Cardiac muscle cell (in vitro differentiated cells and primary cell): ENCODE measurements at places on chromosomes 1 and 21. TPM values are rescaled to one million over a fixed set of nuclear protein-coding genes. Genes with fewer than 3 reads are reported as not detected.

Gene NMNAT1
- polyA plus RNA-seq: 21.4 and 24.1 TPM in 2 replicates

Gene NEK2
- 6.7 and 49.0 TPM in 2 replicates for polyA plus RNA-seq

Gene OR2L2
- polyA plus RNA-seq: 0.57 TPM in 1 of 2 replicates, not detected in the other

Gene SNRPE
- polyA plus RNA-seq: 331 and 504 TPM in 2 replicates

Gene TRAPPC3
- polyA plus RNA-seq: 119 and 125 TPM in 2 replicates

Gene ZNF683
- polyA plus RNA-seq: not detected in 2 replicates

Gene HES2
- polyA plus RNA-seq: 0.09 TPM in 1 of 2 replicates, not detected in the other

Gene SPSB1
- polyA plus RNA-seq: 3.2 and 4.6 TPM in 2 replicates

Gene CD2
- not detected in 2 replicates for polyA plus RNA-seq

Gene SPATC1L
- 63.0 and 69.2 TPM in 2 replicates for polyA plus RNA-seq

Gene FCGR3A
- polyA plus RNA-seq: not detected in 2 replicates

Gene CR1
- not detected in 2 replicates for polyA plus RNA-seq

Gene SYNJ1
- 5.9 and 8.6 TPM in 2 replicates for polyA plus RNA-seq

Gene FOXD2
- polyA plus RNA-seq: 0.02 TPM in 1 of 2 replicates, not detected in the other

Gene FCER1A
- 0.27 TPM in 1 of 2 replicates, not detected in the other for polyA plus RNA-seq

Gene FBLIM1
- 91.6 and 157 TPM in 2 replicates for polyA plus RNA-seq

Gene AIDA
- 28.7 and 37.4 TPM in 2 replicates for polyA plus RNA-seq

Gene LCE2B
- polyA plus RNA-seq: not detected in 2 replicates

Gene GABPB2
- polyA plus RNA-seq: 1.6 and 1.7 TPM in 2 replicates

Gene PTP4A2
- polyA plus RNA-seq: 285 and 366 TPM in 2 replicates

Gene KRTAP7-1
- polyA plus RNA-seq: not detected in 2 replicates

Gene ACADM
- 96.9 and 106 TPM in 2 replicates for polyA plus RNA-seq
